Right atrium auricular region (tissue), 2 donors: ENCODE measurements at places on chromosomes 11 and 22. TPM values are rescaled to one million over a fixed set of nuclear protein-coding genes. Genes with fewer than 3 reads are reported as not detected.

Gene SMC1B
- total RNA-seq = not detected

Gene RASGRP2
- 30.4 TPM for total RNA-seq

GRCh38 chr11:32391956-32392553 lies 43.3 kb downstream of the WT1 start:
- no peak overlapping the region for H3K27ac ChIP-seq
- H3K36me3 ChIP-seq = no peaks in the 10 kb centered on the region
- H3K27me3 ChIP-seq = no peaks in the 10 kb centered on the region
- DNase-seq = no peak
- H3K4me1 ChIP-seq = no peaks in the 10 kb centered on the region

DNA sequence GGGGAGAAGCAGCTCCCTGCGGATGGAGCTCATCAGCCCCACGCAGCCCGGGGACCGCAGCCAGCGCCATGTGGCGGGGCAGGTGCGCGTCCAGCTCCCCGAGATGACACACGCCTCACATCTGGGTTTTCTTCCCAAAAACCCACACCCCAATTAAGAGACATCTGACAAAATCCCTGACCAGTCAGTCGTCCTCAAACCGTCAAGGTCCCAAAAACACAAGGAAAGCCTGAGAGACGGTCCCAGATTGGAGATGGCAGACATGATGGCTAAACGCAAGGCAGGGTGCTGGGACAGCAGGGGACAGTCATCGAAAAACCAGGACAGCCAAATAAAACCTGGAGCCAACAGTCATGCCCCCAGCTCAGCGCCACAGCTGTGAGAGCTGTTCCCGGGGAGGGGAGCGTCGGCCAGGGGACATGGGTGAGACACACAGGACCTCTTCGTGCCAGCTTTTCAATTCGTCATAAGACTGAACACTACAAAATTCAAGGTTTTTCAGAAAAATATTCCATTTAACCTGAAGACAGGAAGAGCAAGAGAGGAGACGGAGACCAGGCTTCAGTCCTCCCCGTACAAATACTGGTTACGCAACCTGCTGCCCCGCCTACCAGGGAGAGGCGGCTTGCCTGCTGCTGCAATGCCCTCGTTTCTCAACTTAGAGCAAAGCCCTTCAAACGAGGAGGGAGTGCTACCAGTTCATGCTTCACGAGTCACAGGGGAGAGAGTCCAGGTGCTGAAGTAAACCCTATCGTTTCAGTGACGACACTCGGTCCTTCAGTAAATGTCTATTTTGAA lies 10.5 kb downstream of the TOLLIP start:
- DNase-seq = peak; percentile 85
- H3K27ac ChIP-seq = peak overlapping the region; percentile 57
- H3K36me3 ChIP-seq = peaks cover 13% of the 10 kb centered on the region

DNA sequence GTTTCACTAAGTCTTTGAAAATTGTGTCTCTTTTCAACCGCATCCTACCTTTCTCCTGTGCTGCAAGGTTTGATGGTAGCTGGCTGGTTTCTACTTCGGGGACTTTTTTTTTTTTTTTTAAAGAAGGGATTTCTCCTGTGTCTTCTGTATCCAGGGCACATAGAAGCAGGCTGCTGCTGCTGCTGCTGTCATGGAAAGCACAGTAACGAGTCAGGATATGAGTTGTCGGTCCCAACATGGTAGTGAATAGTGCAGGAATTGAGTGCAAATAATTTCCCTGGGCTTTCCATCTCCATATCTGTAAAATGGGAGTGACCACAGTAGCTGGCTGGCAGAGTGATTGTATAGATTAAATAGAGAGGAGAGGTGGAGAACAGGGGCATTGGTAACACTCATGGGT lies 118.3 kb upstream of the NAV2 start:
- no peaks in the 10 kb centered on the region for H3K27me3 ChIP-seq
- peaks cover 13% of the 10 kb centered on the region for H3K4me1 ChIP-seq
- no peak for DNase-seq
- H3K4me3 ChIP-seq = no peak overlapping the region
- no peak overlapping the region for H3K27ac ChIP-seq

- H3K4me1 ChIP-seq = no peaks in the 10 kb centered on the region
- no peaks in the 10 kb centered on the region for H3K27me3 ChIP-seq
- DNase-seq = no peak
- H3K4me3 ChIP-seq = no peak overlapping the region
These were observed 38.6 kb downstream of the CEP164 start for GRCh38 chr11:117366248-117366647.

GRCh38 chr11:104663190-104664140 lies 234.8 kb downstream of the CASP12 start:
- H3K4me1 ChIP-seq = no peaks in the 10 kb centered on the region
- H3K27me3 ChIP-seq = no peaks in the 10 kb centered on the region

- no peak for DNase-seq
- H3K27me3 ChIP-seq = no peaks in the 10 kb centered on the region
- no peak overlapping the region for H3K27ac ChIP-seq
- H3K4me1 ChIP-seq = no peaks in the 10 kb centered on the region
- H3K4me3 ChIP-seq = no peak overlapping the region
These were observed 28.9 kb downstream of the AP2A2 start for GRCh38 chr11:954392-955153.

DNA sequence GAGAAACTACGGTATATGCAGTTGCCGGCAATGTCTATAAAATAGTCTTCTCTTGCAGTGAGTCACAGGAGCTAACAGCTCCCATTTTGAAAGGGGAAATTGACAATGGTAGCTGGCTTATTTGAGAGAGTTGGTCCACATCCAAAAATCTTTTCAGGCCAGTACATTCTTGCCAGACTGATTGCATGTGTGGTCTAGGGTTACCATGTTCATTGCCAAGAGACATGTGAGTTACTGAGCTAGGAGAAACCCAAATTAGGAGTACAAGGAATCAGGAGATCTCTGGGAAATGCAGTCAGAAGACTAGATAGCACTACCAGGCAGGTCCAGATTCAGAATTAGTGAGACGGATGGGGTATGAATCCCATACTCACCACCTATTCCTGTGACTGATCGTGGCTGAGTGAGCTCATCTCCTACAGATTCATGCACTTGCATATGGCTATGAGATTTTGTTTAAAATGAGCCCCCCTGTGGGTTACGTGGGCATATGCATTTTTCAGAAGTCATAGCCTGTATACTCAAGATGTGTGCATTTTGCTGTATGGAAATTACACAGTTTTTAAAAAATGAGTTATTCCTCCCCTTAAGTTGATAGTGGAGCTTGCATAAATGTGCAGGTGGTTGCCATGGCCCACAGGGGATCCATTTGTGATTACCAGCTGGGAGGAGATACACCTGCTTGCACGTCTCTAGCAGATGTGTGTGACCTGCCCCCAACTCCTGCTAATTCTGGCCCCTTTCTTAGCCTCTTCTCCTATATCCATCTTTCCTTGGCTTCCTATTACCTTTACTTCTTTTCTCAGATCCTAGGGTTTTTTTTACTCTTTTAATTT lies 102.7 kb downstream of the COMMD9 start:
- H3K27me3 ChIP-seq = no peaks in the 10 kb centered on the region
- no peaks in the 10 kb centered on the region for H3K36me3 ChIP-seq
- no peak overlapping the region for H3K27ac ChIP-seq
- H3K4me1 ChIP-seq = no peaks in the 10 kb centered on the region

Gene BATF2
- 1.1 TPM for total RNA-seq
